ENCODE measurements at places on chromosomes 12 and 14.

DNA sequence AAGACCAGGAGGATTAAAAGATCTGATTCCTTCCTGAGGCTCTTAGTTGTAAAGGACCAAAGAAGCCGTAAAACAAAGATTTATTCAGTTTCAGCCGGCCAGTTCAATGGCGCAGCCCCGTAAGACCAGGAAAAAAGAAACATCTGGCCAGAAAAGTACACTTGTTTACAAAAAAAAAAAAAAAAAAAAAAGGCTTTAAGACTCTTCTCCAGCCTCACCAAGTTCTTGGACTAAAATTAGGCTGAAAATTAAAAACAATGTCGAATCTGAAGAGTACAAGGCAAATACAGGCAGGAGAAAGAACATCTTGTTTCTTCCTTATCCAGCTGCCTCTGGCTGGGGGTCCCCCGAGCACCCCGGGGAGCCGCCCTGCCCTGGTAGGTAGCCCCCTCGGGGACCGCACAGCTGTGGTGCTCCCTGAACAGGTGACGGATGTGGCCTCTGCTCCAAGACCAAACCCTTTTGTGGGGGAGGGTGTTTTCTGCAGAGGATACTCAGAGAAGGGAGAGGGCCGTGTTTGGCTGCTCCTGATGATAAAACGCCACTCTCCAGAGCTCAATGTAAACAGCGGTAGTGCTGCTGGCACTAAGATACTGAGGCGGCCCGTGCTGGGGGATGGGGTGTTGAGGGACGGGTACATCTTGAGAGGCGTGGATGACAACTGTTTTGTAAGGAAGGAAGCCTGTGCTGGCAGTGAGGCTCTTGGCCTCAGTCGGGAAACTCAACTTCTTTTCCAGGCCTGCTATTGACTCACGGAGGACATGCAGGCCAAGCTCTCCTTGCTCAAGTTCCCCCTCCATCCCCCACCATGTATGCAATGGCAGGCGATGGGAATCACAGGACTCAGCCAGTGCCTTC, 201.0 kb upstream of the DIO3 start:
- no peak for DNase-seq

GRCh38 chr12:24268663-24269186, 319.3 kb upstream of the SOX5 start:
- DNase-seq, result no peak

GRCh38 chr12:123607756-123608155, 5.9 kb downstream of the DDX55 start:
- no peak for DNase-seq

DNA sequence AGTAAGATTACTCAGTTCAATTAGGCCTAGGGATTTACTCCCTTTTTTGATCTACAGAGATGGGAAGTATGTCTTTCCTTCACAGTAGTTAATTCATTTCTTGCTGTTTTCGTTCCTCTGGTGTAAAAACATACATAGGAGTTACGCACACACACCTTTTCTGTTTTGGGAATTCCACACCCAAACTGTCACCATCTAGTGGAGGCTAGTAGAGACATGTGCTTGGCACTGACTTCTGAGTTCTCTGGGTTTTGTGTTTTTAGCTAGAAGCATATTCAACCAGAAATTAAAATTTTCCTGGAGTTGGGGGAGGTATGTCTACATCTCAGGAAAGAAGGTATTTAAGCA, 1.4 kb downstream of the SUSD6 start:
- DNase-seq, result no peak

GRCh38 chr12:2198005-2198501, 145.3 kb downstream of the CACNA1C start:
- no peak for DNase-seq

GRCh38 chr14:26385310-26385709, 212.5 kb downstream of the NOVA1 start:
- no peak for DNase-seq

DNA sequence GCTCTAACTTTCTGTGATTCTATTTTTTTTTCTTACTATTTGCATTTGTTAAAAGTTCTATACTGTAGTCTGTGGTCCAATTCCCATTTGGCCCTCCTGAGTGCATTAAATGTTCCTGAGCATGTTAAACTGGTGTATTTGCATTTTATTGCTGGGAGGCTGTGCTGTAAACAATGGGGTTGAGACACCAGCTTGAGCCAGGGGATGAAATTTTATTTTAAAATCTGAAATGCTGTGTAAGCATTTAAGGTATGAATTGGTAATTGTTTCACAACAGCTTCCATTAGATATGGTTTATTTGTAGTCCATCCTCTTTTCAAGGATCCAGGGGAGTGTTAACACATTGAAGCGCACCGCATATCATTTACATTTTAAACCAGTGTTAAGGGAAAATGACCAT, 89.9 kb upstream of the RFX4 start:
- no peak for DNase-seq

GRCh38 chr12:116196226-116196625, 81.3 kb downstream of the MED13L start:
- DNase-seq, result no peak

DNA sequence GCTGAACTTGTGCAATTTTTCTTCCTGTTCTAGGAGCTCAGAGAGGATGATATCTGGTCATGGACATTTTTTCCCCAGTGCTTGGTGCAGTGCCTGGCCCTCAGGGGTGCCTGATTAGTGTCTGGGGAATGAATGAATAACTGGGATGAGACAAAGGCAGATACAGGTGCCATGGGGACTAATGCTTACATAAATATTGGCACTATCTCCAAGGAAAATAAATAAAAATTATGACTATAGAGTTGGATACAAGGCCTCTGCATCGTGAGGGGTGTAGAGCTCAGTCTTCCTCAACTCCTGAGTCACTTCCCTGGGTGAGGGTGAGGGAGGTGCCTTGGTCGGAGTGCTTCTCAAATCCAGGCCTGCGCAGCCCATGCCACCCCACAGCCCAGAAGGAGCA, 188.6 kb downstream of the KCNA5 start:
- DNase-seq, result no peak

- DNase-seq, result no peak
Measured at GRCh38 chr12:52043386-52044212, 7.6 kb upstream of the NR4A1 start.

DNA sequence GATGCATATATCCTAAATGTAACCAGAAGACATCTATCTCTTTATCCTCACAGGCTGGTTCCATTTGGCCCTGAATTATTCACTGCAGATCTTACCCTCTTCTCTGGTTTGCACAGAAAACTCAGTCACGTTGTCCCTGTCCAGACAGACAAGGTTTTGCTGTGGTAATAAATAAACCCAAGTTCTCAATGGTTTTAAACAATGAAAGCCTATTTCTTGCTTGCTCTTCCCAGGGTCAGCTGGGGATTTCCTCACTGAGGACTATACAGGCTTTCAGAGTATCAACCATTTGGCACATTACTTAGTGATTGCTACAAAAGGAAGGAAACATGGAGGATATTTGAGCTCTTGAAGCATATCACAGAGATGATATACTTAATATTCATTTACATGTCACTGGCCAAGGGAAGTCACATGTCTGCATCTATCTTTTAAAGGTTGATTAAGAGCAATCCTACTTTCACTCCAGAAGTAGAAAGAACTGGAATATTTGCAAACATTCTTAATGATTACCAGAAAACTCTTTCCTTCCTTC, 24.4 kb upstream of the E2F7 start:
- DNase-seq, result no peak

- DNase-seq, result no peak
Measured at GRCh38 chr12:106885026-106885425, 70.7 kb upstream of the TMEM263 start.

DNA sequence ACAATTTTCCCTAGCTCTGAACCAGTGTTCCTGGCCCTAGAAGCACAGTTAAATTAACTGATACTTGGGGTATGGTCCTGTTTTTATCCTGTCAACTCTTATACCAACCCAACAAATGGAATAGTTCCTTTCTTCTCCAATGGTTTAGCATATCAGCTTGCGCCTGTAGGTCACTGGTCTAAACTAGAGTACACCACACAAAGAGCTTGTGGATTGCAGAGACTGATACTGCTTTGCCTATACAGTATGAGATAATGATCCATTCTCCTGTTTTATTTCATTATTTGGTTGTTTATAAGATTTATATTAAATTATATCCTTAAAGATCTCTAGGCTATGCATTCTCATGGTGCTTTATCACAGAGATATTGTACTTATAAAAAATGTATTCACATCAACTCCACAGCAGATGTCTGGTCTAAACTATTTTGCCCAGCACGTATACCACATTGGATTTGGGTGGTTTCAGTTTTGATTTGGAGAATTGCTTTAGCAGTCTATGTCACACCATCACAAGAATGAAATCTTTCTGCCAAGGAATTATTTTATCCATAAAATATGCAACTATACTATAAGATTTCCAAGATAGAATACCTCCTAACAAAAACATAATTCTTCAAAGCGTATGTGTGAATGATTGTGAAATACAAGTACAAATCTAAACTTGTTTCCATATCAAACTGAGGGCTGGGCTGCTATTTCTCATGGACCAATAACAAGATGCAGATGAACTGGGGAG, 142.1 kb downstream of the SLC16A7 start:
- no peak for DNase-seq

DNA sequence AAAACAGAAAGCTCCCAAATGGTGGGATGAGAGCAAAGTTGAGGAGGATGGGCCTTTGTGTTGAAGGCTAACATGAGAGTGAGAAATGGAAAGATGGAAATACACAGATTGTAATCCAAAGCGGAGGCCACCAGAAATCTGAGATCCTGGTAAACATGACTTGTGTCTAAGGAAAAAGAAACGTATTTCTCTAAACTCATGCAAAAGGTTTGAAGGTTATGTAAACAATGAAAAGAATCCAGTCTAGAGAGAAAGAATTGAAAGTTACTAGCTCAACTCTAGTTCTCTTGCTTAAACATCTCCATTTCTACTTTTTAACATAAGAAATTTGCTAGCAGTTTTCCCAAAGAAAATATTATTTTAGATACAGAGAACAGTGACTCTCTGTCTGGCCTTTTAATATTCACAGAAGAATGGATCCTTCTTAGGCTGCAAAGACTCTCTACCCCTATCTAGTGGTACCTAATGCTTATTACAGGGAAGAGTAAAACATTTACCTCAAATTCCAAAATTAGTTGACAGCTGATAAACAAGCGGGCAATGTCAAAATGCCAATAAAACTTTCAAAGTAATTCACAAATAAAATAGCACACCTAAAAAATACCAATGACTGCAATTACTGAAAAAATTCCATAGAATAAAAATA, 75.8 kb upstream of the SOX5 start:
- DNase-seq, result no peak

DNA sequence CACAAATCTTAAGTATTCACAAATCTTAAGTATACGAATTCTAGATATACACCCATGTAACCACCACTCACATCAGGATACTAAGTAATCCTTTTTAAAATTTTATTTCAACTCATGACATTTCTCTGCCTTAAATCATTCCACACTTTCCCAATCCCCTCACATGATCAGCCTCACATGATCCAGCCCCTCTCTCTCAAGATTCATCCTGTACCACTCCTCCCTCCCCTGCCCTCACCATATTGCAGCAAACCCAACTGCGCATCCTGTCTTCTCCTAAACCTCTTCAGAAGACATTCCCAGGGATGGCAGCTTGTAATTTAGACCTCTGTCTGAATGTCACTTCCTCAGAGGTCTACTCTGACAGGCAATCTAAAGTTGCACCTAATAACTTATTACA, 1.7 kb upstream of the EIF4B start:
- DNase-seq, result no peak

DNA sequence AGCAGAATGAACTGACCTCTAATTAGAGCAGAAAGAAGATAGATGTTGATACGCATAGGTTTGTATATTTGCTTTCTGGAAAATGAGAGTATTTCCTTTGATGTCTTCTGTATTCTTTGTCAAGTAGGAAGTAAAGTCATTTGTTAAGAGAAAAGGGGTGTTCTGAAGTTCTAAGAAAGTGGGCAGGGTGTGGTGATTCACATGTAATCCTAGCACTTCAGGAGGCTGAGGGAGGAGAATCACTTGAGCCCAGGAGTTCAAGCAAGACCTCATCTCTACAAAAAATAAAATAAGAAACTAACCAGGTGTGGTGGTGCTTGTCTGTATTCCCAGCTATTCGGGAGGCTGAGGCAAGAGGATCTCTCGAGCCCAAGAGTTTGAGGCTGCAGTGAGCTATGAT, 2.8 kb downstream of the RHNO1 start:
- no peak for DNase-seq

- no peak for DNase-seq
Measured at GRCh38 chr12:62866451-62867082, 68.4 kb downstream of the PPM1H start.

GRCh38 chr14:22190411-22191191, 398.4 kb downstream of the DAD1 start:
- no peak for DNase-seq

DNA sequence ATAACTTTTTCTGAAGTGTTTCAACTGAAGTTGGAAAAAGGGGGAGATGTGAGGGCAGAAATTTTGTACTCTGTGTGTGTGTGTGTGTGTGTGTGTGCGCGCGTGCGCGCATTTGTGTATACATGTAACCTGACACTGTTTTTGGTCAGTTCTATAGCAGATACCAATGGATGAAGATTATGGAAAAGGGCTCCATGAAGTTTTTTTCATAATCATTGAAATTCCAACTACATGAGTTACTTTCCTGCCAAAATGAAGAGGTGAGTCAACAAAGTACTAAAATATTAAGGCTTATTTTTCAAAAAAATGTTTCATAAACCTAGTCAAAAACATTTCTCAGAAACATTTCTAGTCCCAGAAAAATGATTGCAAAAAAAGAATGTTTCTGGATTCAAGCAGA, 25.7 kb upstream of the CERS5 start:
- DNase-seq, result no peak

DNA sequence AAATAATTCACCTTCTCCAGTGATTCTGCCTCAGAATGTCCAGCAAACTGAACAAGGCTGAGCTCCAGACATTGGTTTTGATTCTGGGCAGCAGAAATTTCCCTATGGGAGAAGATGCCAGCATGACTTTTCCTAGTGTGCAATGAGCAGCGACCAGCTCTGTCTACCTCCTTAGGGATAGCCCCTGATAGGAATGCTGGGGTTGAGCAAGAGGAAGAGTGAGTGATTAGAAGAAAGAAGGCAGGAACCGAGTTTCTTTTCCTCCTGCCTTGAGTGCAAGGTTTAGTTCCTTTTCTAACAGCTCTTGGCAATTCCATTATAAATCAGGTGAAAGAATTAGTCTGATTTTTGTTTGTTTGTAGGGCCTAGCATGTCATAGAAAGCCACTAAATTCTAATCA, 379.0 kb downstream of the DAD1 start:
- DNase-seq, result no peak

GRCh38 chr14:65492266-65492665, 79.7 kb downstream of the FUT8 start:
- no peak for DNase-seq

GRCh38 chr14:74324931-74325361, 22.2 kb upstream of the ABCD4 start:
- peak; percentile 48 for DNase-seq

DNA sequence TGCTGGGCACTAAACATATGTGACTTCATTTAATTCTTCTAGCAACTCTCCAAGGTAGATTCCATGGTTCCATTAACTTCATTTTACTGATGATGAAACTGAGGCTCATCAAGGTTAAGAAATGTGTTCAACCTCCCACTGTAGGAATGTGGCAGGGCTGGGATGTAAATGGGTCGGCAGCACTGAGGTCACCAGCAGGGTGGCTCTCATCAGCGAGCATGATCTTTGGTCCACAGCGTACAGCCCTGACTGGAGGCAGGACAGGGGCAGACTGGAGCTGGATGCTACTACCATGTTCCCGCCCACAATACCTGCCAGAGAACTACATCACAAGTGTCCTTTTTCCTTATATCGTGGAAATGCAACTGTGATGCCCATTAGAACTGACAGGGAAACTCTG, 4.6 kb downstream of the APPL2 start:
- DNase-seq, result no peak

- DNase-seq, result no peak
Measured at GRCh38 chr14:61290701-61291100, 9.6 kb upstream of the TMEM30B start.

Measured in SW 1271 (cell line).